ENCODE measurements at places on chromosomes 16 and 17.

DNA sequence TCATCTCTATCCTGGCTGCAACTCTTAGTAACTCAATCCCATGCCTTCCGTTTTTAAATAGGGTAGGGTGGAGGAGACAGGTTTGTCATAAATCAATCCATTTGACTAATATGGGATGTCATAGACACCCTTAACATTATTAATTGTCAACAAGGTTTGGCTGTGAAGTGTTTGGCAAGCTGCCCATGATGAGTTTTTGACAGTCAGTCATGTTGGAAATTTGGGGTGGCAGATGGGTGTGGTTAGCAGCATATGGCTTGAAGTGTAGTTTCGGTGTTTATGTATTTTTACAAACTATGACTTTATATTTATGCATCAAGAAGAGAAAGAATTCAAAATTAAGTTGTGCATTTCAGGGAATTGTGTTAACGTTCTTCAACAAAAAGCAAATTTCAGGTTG lies 221.8 kb upstream of the CDH5 start:
- no peak for DNase-seq

- no peak for DNase-seq
These were observed 47.9 kb upstream of the ARHGAP17 start for GRCh38 chr16:25063102-25063501.

DNA sequence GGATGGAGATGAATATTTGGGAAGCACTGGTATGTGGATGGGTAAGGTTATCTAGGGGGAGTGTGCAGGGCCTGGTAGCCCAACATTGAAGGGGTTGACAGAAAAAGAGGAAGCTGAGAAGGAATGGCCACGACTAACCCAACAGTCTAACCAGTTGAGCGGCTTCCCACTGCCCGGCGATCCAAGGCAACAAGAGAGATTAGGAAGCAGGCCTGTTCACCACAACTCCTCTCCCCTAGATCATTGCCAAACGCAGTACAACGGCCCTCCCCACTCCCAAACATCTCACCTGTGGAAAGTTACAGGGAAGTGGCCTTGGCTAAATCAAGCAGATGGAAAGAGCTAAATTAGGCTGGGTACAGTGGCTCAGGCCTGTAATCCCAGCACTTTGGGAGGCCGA lies 11.2 kb upstream of the RANGRF start:
- no peak for DNase-seq

- DNase-seq, result no peak
These were observed 122.9 kb downstream of the SDK2 start for GRCh38 chr17:73521376-73521775.

DNA sequence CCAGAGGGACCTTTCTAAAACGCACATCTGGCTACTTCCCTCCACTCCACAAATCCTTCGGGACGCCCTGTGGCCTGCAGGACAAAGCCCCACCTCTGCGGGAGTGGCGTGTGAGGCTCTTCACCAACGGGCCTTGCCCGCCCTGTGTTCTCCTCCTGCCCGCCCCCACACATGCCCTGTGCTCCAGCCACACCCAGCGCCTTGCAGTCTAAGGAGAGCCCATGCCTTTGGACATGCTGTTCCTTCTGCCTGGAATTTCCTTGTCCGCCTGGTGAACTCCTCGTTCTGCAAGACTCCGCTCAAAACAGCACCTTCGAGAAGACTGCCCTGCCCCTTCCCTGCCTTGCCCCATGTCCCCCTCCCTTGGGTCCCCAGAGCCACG lies 7.4 kb downstream of the ELOB start:
- DNase-seq, result no peak

DNA sequence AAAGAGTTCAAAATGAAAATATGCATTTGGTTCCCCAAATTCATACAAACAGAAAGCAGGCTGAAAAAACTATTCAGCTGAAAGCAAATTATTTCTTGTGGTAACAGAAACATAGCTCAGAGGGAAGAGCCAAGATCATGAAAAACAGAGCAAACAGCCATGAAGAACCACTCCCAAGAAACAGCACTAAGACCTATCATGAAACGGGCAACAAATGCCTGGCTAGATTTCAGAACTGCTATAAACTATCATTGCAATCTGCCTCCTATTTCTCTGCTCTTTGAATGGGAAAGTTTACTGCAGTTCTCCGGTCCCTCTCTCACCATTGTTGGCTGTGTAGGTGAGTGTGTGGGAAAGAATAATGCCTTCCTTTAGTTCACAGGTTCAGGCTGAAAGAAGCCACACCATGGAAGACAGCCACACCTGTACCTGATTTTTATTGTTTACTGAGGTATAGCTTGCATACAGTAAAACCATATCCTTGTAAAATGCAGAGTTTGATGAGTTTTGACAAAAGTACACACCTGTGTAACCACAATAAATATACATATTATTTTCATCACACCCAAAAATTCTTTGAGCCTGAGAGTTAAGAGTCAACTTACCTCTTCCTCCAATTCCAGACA lies 48.2 kb downstream of the CEP112 start:
- DNase-seq, result no peak

DNA sequence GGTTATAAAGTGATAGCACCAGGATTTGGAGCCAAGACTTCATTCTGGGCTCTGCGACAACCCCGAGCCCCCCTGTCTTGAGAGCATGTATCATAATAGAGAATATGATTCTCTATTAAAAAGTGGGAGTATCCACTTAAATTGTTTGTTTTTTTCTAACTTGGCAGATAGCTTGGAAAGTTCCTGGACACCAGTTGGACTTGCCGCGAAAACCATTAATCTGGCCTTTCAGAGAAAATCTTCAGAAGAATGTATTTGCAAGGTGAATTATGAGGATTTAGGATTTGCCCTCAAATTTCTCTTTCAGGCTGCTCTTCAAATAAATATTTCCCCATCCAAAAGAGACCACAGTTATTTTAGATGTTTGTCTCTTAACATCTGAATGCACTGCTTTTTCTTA lies 53.5 kb downstream of the MARCHF10 start:
- no peak for DNase-seq

- DNase-seq, result no peak
These were observed 541.4 kb downstream of the WWOX start for GRCh38 chr16:78640886-78641285.

DNA sequence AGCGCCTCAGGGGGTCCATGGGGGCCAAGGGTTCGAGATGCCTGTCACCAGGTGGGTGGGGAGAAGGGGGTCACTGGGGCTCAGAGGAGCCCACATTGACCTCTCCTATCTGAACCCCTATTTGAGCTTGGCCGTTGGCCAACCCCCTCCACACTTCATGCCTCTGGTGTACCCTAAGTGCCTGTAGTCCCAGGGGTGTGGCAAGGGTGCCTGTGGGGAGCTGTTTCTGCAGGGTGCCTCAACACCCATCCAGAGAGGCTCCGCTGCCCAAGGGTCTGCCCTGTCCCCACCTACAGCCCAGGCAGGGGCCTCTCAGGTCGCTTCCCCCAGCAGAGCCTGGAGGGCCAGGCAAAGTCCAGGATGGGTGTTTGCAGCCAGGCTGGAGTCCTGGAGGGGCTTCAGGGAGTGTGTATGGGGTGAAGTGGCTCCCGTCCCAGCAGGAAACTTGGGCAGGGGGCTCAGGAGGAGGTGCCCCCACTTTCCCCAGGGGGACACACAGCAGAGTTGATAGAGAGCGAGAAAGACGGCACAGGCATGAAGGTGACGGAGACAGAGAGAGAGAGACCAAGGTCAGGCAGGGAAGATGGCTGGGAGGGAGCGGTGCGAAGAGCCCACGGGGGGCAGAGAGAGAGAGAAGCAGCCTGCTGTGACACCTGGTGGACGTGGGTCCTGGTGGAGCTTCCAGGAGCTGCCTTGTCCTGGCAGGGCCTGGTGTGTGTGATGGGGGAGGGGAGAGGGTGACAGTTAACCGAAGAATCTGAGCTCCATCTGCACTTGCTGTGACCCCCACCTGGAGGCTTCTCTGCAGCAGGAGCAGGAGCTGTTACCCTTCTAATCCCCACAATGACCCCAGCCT lies at the start of gene SEPTIN12:
SEPTIN12 (minus strand) TSS at position 719 of the 856 bp plus-strand sequence; CDS start at position 19, 700 bp downstream.
- no peak for DNase-seq

DNA sequence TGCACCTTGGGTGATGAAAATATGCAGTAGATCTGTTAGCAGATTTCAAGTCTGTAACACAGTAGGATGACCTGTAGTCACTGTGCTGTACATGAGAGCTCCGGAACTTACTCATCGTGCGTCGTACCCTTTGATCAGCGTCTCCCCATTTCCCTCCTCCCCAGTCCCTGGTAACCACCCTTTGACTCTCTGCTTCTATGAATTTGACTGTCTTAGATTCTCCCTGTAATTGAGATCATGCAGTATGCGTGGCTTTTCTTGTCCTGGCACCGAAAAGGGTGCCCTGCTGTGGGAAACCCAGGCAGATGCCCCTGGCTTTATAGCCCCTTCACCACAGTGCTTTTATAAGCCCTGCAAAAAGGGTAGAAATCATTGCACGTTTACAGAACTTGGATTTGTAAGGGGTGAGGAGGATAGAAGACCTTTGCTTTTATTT lies 20.5 kb downstream of the CLEC16A start:
- no peak for DNase-seq

DNA sequence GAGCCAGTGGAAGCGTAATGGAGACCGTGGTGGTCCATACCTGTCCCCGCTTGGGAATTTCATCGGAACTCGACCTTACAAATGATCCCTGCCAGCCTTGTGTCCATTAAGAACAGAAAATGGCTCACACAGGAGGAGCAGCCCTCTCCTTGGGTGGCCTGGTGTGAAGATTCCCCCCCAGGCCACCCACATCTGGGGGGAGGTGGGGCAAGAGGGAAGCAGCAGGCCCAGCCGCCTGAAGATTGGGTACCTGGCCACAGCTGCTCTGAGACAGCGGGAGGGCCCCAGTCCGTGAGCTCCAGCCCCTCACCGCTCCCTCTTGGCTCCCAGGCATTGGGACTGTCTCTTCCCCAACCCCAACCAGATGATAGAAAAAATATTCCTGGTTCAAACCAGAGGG lies 277.8 kb upstream of the FOXF1 start:
- no peak for DNase-seq

- DNase-seq, result no peak
These were observed 57.1 kb downstream of the SCNN1B start for GRCh38 chr16:23359092-23359760.

GRCh38 chr16:19888834-19889233 lies 4.2 kb upstream of the GPRC5B start:
- DNase-seq, result no peak

DNA sequence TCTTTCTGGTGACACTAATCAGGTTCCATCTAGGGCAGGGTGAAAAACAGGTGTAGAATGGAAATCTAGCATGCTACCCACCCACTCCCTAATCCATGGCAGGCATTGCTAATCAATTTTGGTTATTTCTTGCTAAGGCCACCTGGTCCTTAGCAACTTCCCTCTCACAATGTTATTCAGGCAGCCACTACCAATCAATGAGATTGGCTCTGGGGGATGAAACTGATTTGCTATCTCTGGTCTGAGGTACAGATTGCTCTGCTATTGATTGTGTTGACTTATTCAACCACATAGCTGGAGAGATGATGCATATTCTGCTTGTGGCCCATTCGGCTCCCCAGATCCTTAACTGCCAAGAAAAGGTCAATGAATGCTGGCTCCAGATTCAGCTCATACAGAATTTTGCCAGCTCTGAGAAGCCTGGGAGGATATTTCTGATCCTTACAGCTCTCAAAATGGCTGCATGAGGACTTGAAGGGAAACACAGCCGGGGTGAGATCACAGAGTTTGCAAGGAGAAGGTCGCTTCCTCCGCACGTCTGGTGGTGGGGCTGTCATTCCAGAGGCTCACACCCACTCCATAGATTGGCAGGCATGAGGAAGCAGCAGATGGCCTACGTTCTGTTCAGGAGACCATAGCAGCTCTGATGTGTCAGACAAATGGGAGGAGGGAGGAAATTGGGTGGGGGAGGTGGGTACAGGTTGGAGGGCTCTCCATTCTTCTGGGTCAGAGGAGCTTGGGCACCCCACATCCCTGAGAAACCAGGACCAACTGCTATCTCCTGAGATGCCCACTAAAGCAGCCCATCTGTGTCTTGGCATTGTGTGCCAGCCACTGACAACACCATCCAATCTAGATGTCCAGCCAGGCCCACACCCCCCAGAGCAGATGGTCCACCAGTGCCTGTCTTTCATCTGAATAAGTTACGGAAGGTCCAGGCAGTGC lies 22.3 kb downstream of the SEZ6 start:
- DNase-seq, result no peak

DNA sequence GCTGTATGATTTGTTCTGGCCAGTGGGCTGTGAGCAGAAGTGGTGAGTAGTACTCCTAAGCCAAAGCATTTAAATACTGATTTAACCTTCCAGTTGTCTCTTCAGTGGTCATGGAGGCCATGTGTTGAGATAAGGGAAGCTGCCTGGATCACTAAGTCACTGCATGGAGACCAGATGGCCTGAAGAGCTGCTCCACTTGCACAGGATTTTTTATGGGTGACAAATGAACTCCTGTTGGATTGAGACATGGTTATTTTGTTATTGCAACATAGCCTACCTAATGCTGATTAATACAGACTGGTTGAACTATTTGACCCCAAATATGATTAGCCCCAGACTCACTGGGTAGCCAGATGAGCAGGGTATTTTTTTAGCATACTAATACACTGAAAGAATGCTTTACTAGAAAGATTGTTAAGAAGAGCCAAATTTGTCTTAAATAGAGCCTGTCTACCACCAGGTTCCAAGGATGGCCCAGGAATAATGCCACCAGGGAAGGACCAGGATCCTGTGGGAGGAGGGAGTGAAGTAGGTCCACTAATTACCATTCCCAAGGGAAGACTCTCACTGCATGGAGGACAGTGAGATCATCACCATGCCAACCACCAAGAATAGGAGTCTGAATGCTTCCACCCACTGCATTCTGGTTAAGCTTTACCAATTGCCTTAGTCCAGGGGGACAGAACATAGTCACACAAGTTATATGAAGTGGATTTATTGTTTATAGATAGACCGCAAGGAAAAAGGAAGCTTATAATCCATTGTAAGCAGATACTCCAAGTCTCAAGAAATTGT lies 187.4 kb upstream of the IRX6 start:
- DNase-seq, result no peak

DNA sequence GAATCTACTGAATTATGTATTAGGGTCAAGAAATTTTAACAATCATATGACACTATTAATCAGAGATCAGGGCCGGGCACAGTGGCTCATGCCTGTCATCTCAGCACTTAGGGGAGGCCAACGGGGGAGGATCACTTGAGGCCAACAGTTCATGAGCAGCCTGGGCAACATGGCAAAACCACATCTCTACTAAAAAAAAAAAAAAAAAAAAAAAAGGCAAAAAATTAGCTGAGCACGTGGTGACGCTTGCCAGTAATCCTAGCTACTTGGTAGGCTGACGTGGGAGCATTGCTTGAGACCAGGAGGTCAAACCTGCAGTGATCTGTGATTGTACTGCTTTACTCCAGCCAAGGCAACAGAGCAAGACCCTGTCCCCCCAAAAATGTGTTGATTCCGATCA lies 52.5 kb upstream of the CLEC3A start:
- no peak for DNase-seq

DNA sequence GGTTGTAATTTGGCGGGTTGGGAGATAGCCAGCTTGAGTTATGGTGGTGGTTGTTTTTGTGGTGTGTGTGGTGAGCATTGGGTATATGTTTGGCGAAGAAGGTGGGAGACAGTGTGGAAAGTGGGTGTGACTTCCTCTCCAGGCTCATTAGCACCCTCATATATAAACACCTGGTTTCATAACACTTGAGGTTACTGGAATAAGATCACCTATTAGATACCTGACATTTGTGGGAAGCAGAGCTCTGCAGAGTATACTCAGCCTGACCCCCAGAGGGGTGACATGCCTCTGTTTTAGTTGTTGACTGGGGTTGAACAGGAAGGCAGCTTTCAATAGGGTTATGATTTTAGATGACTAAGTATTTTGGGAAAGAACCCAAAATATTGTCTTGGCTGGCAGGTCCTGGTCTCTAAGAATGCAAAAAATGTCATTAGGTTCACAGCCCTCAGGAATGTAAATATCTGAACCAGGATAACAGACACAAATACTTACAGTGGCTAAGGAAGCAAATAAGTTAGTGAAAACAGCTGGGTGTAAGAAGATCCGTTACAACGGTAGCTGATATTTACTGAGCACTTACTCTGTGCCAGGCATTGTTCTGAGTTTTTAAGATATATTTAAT lies 18.3 kb upstream of the EFCAB13 start:
- no peak for DNase-seq

All from esophagus squamous epithelium (tissue), 5 donors.